Stimulated activated CD4-positive, alpha-beta T cell treated with anti-CD3 and anti-CD28 coated beads, Interleukin-1b, Interleukin-23, amount 100 ng/mL, for 48 hours (primary cell): ENCODE measurements at places on chromosomes 3 and 15.

GRCh38 chr15:67102599-67102929 lies 37.2 kb downstream of the SMAD3 start:
- no peak for DNase-seq

- DNase-seq, result no peak
Measured at GRCh38 chr15:99749386-99749785, 16.1 kb upstream of the LYSMD4 start.

DNA sequence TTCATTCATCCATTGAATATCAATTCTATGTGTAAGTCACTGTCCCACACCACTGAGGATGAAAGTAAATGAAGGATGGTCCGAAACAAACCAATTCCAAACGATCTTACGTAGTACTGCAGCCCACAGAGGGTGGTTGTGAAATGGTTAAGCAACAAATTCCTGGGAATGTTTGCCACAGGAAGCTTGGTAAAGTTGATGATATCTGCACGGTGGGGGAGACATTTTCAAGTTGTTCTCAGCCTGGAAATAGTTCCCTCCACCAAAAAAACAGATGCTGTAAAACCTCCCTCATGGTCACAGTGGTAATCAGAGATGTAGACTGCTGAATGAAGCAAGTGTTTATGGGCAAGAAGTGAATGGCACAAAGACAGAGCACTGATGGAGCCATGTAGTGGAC lies 35.9 kb upstream of the BNC1 start:
- DNase-seq, result no peak

DNA sequence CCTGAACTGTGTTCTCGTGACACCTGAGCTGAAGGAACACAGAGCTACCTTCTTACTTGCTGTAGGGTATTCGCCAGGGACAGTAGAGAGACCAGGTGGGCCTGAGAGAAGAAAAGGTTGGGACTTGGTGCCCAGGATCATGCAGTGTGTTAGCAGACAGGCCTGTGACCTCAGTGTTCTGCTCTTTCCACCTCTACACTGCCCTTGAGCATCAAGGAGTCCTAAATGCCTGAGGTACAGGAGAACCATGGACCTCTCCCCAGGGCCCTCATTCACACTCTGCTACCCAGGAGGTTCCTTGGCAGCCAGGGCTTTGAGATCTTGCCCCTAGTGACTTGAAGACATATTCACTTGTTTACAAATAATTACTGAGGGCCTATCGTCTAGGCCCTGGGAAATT lies 22.2 kb upstream of the JMJD7 start:
- no peak for DNase-seq

GRCh38 chr3:49470714-49471420 lies 800 bp downstream of the DAG1 start:
- no peak for DNase-seq

DNA sequence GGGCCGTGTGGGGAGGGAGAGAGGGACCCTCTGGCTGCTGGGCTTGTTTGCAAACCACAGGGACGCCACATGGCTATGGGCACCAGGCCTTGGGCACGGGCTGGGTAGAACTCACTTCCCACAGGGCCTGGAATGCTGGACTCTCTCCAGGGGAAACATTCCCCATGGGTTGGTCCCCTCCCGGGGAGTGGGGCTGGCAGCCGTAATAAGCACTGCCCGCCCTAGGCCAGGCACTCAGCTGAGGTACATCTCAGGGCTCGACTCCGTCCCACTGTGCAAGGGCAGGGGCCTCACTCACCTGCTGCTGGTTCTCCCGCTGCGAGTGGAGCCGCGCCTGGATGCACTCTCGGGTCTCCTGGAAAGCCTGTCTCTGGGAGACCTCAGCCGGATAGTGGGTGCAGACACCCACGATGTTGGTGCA lies 96.7 kb downstream of the ADCY5 start:
- DNase-seq, result no peak

GRCh38 chr3:190494907-190495306 lies 19.0 kb upstream of the IL1RAP start:
- DNase-seq, result no peak

- no peak for DNase-seq
Measured at GRCh38 chr3:102980355-102980696, 545.5 kb downstream of the ZPLD1 start.

GRCh38 chr3:66985336-66985920 lies 12.7 kb upstream of the KBTBD8 start:
- no peak for DNase-seq

DNA sequence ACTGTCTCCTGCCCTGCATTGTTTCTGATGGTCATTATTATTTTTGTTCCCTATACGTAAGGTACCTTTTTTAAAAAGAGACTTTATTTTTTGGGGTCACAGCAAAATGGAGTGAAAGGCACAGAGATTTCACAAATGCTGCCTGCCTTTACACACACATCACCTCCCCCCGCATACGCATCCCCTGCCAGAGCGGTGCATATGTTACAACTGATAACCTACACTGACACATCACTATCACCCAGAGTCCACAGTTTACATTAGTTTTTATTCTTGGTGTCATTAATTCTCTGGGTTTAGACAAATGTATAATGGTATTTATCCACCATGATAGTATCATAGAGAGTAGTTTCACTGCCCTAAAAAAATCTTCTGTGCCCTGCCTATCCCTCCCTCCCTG lies 43.6 kb upstream of the KLF13 start:
- DNase-seq, result no peak

DNA sequence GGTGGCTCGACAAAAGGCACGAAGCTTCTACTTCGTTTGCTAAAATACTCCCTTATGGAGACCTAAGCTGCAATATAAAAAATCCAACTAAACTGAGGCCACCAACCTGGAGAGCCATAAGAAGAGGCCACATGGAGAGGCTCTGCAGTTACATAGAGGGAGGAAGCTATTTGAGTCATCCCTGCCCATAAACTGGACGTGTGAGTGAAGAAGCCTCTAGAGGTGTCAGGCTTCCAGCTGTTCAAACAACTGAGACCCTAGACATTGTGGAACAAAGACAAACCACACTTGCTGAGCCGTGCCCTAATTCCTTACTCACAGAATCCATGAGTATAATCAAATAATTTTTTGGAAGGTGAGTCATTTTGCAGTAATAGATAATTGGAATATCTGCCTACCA lies 50.2 kb upstream of the GMNC start:
- no peak for DNase-seq

DNA sequence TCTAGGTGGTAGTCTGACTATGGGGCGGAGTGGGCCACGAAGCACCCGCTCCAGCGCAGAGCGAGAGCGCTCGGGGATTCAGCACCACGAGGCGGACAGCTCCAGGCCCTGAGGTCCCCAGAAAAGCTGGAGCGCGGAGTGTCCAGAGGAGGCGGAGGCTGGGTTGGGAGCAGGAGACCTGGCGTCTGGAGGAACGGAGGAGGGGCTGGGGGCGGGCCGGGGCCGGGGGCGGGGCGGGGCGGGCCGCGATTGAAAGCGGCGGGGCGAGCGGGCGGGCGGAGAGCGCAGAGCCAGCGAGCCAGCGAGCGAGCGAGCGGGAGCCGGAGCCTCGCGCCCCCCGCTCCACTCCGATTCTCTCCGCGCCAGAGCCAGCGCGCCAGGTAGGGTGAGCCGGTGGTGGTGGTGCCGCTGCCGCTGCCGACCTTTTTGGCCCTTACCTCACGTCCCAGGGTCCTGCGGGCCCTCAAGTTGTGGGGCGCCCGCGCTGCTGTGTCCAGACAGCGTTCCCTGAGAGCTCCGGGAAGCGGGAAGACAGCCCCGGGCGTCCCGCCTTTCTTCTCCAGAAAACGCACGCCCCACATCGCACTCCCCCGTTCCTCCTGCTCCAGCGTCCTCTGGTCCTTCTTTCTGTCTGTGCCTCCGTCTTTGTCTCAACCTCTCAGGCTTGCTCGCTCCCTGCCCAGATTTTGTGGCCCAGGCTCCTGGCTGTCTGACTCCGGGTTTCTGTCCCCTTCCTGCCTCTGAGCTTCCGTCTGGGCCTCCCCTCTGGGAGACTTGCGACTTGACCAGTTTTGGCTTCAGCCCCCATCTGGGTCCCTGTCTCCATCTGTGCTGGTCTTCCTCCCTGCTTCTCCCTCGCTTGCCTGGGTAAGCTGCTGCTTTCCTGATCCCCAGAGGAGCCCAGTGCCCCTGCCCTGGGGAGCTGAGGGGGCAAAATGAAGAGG lies at the start of gene GRM2:
Gene GRM2, plus strand, starts transcription at position 281 of the 944 bp plus-strand sequence. CDS start 1,916 bp downstream, outside the sequence.
- DNase-seq, result no peak

DNA sequence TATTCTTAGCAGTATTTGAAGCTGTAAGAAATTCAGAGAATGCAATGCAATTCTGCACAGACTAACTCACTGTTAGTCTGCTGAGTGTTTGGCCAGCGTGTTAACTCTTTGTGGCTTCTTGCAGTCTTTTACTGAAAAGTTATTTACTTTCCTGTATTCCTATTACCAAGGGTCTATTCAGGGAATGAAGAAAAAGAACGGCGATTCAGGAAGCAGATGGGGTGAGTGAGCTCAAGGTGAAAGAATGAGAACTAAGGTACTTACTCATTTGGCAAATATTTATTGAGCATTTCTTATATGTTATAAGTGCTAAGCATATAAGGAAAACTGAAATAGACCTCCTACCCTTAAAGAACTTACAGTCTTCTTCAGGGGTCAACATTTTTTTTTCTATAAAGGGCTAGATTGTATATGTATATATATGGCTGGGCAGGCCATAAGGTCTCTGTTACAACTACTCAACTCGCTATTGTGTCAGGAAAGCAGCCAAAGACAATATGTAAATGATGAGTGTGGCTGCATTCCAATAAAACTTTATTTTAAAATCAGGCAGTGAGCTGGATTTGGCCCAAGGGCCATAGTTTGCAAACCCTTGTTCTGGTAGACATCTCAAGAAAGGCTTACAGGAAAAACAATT lies 271.9 kb upstream of the GADL1 start:
- no peak for DNase-seq

GRCh38 chr3:4512895-4513616 lies 19.9 kb downstream of the ITPR1 start:
- no peak for DNase-seq

- DNase-seq, result no peak
Measured at GRCh38 chr15:86382341-86382740, 302.7 kb downstream of the AGBL1 start.

GRCh38 chr3:156614642-156615511 lies 59.5 kb upstream of the TIPARP start:
- no peak for DNase-seq

DNA sequence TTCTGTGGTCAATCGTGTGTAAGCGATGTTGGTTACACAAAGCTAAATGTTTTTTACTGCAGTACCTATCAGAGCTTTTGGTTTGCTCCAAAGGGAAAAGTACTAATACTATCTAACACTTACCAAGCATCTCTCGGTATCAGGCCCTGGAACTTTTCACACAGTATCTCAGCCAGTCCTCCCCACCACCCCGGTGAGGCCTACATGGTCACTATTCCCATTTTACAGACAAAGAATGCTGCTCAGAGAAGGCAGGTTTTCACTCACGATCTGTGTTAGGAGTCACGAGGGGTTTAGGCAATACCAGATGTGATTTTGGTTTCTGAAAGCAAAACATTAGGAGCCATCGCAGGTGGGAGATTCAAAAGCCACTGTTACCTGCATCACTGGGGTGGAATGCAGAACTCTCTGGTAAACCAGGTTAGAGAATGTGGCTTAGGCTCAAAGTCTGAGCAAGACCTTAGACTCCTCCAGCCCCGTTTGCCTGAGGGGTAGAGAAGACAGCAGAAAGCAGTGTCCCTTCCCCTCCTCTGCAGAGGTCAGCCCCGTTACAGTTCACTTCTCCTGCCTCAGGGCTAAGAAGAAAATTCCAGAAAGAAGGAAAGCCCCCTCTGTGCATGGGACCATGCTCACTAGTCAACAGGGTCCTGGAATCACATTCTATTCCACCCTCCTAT lies 57.2 kb downstream of the XXYLT1 start:
- no peak for DNase-seq
